Upper lobe of left lung (tissue), 6 donors: ENCODE measurements at places on chromosomes 1 and 21.

GRCh38 chr1:172698224-172698623, 39.3 kb downstream of the FASLG start:
- DNase-seq: no peak

DNA sequence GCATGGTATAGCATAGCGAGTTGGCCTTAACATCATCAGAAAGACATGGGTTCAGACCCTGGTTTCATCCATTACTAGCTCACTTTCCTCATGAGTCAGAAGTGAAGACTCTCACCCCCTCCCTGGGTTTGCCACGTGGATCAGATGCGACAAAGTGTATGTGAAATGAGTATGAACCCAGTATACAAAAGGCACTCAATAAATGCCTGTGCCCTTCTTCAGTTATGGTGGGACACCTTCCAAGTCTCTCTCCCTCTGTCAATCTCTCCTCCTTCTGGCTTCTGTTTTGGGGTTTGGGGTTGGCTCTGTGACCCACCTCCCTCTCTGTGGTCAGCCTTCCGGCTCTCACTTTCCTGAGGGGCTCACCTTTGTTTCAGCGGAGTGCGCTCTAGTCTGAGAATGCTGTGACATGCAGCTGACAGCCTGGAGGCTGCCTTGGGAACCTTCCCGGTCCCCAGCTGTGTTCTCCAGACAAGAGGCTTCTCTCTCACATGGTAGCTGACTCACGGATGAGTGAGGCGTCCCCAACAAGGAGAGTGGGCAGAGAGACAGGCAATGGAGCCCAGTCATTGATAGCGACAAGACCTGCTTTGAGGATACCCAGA, 155.0 kb upstream of the EDN2 start:
- no peak for DNase-seq

DNA sequence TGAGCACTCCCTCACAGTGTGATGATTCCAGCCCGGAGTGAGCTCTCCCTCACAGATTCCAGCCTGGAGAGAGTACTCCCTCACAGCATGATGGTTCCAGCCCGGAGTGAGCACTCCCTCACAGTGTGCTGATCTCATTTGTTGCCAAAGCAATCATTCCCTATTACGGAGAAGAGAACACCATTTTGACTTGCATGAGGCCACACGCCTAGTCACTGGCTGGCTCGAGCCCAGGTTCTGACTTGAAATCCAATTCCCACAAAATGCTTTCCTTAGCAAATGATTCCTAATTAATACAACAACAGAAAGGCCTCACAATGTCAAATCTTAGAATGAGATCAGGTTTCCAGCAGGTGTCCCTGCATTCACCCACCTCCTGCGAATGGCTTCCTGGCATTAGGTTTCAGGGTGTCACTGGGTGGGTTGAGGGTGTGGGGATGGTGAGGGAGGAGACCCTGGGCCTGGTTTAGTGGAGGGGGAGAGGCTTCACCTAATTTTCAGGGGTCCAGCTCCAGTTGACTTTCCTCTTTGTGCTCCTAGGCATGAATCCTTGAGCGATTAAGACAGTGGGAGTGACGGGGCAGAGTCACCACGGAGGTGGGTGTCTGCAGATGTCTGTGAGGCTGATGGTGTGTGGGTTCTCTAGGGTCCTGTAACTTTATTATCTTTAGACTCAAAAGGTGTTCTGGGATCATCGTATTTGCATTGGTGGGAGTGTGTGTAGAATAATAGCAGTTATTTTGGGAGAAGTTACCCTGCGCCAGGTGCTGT, 158.5 kb downstream of the KCNJ6 start:
- DNase-seq: no peak

- DNase-seq: no peak
These were observed 37.2 kb downstream of the CAMSAP2 start for GRCh38 chr1:200775850-200776249.

DNA sequence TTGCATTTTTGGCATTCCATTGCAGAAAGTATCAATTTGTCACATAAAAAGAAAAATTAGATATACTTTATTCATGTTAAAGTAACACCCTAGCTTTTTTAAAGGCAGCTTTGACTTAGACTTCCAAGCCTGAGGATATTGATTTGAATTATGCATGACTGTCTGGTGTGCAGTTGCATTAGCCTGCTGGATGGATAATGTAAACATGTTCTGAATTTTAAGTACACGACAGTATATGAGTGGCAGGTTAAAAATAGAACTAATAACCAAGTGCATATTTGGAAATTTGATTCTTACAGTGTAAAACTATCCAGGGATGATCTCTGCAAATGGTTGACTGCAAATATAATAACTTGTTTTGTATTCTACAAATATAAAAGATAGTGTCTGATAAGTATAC, 124.0 kb downstream of the SYT14 start:
- DNase-seq: no peak

GRCh38 chr21:33974513-33975468, 59.2 kb upstream of the ATP5PO start:
- no peak for DNase-seq

- no peak for DNase-seq
These were observed 2.3 kb downstream of the PIK3R3 start for GRCh38 chr1:46130121-46130520.

- DNase-seq: no peak
These were observed 52.5 kb upstream of the ID3 start for GRCh38 chr1:23611601-23612327.

- no peak for DNase-seq
These were observed 44.8 kb downstream of the ATP6V1G3 start for GRCh38 chr1:198495631-198496030.

- no peak for DNase-seq
These were observed 20.9 kb downstream of the GNAI3 start for GRCh38 chr1:109569323-109569722.

- DNase-seq: no peak
These were observed 1.9 kb upstream of the GPR88 start for GRCh38 chr1:100536031-100536430.

DNA sequence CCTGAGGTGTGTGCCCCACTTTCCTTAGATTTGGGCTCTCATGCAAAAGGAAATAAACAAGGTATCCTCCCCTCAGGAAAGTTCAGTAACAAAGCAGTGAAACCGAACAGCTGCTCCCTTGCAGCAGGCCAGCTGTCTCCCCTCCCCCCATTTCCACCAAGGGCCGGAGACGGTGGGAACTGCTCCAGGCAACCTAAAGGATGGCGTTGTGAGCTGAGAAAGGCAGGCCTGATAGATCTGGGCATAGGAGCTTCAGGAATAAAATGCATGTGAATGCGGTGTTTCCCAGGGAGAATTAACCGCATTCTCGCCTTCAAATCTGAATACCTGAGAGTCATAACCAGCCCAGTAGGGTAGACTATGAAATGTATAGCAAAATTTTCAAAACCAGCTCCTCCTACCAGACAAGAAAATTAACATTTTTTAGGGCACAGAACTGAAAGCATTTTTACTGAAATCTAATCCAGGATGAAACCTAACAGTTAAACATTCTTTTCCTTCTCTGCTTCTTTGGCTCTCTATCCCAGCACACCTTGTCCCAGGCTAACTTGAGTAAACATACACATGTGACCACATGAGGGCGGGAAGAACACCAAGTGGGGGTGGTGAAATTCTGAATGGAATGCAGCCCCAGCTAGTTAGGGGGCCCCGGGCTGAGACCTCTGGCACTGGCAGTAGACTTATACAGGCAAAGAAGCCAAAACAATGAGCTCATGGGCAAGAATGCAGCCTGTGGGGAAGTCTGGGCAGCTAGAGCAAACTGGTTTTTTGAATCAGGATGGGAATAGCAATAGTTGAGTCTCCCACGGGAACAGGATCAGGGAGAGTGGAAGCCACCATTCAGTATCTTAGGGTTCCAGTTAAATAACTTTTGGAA, 11.5 kb downstream of the MCL1 start:
- peak; percentile 95 for DNase-seq
